Pancreas (tissue), 10 donors: ENCODE measurements at places on chromosomes 13 and 19.

DNA sequence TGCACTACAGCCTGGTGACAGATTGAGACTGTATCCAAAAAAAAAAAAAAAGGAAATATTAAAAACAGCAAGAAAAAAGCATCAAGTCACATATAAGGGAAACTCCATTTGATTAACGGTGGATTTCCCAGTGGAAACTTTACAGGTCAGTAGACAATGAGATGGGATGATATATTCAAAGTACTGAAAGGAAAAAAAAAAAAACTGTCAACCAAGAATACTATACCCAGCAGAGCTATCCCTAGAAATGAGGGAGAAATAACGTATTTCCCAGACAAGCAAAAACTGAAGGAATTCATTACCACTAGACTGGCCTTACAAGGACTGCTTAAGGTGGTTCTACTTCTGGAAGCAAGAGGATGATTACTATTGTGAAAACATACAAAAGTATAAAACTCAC is 87.4 kb downstream of the C1QTNF9 start:
- no peak for DNase-seq

DNA sequence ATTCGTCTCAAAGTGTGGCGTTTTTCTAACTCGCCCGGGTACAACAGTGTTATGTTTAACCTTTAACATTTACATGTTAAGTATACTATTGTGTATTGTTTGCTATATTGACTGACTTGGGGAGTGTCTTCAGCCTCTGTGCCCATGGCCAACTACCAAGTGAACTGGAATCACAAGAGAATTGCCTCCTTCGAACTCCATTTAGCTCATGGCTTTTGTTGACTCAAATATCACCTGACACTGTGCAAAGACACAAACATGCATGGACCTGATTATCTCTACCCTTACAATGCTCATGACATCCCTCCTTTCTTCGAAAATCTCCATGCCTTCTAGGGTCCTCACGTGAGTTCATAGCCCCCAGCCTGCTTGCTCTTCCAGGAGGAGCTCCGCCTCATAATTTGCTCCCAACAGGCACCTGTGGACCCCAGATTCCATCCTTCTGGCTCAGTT is 704 bp downstream of the ZNF814 start:
- no peak for DNase-seq

- DNase-seq = no peak
Measured at GRCh38 chr13:71137101-71137500, 729.9 kb downstream of the DACH1 start.

DNA sequence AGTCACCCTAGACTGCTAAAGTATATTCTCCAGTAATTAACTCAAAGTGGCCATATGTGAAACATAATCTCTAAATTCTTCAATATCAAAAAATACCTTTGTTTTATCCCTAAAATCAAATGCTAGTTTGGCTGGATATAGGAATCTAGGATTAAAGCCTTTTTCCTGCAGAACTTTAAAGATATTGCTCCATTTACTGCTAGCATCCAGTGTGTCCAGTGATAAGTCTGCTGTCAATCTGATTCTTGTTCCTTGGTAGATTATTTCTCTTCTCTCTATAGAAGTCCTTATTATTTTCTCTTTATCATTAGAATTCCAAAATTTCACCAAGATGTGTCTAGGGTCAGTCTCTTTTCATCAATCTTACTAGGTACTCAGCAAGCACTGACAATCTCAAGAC is 384.6 kb downstream of the FGF14 start:
- no peak for DNase-seq

DNA sequence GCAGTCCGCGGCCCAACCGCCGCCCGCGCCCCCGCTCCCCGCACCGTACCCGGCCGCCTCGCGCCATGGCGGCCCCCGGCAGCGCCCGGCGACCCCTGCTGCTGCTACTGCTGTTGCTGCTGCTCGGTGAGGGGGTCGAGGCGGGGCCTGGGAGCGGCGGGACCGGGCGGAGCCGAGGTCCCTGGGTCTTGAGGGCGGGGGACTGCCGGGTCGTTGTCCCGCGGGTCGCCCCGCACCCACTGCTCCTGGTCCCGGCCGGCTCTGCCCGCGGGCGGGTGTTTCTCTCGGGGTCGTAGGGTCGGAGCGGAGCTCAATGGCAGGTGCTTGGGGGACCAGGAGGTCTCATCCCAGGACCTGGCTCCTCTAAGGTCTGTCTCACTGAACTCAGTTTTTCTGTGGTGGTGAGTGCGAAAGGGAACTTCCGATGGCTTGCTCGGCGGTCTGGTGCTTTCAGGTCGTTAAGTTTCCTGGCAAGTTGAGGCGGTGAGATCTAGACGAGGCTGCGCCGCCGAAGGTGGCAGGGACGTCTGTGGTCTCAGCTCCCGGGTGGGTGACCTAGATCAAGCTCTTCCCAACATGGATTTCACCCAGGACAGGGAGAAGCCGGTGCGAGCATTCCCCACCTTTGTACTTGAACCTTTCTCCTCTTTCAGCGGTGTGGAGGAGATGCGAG is 467 bp downstream of the LAMP1 start:
- no peak for DNase-seq

- no peak for DNase-seq
Measured at GRCh38 chr19:35741203-35741515, 1.1 kb downstream of the IGFLR1 start.

GRCh38 chr19:47719047-47719859 is 6.0 kb downstream of the EHD2 start:
- DNase-seq = peak; percentile 89

DNA sequence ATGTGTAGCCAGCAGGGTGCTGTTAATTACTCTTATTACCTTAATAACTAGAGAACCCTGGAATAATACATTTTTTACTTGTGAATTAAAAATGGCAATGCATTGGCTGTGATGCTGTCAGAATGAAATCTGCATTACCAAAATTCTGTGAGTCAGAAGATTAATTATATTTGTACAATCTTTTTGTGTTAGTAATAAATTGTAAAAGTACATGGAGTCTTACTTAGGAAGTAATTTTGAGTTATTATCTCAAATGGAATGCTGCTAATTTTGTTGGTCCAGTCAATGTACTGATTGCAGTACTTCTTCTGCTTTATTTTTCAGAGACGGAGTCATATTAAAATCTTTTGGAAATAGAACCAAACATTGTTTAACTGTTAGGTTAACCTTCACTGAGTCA is 152.0 kb upstream of the SLC10A2 start:
- DNase-seq = no peak

- no peak for DNase-seq
Measured at GRCh38 chr19:13887018-13887436, 10.1 kb downstream of the NANOS3 start.

DNA sequence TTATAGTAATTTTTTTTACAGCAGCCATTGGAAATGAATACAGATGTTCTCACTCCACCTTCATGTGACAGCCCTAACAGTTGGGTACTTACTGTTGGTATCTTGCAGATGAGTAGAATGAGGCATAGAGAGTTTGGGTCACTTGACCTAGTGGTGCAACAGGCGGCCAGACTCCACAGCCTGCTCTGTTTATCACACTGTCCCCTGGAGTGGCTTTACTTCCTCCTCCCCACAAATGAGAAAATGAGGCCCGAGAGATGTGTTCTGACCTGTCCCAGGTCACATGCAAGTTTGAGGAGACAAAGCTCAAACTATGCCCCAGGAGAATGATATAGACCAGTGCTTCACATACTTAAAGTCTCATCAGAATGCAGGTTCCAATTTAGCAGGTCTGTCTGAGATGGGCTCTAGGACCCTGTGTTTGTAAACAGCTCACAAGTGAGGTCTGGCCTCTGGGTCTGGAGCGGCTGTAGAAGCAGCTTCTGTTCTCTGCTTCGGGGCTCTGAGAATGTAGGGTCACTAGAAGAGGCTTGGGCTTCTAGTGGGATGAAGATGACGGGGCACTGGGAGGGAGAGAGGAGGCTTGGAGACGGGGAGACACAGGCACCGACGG is 37.4 kb upstream of the RCBTB2 start:
- DNase-seq = no peak

GRCh38 chr19:2042485-2043250 is 8.4 kb downstream of the MKNK2 start:
- DNase-seq = peak; percentile 90

- DNase-seq = peak; percentile 27
Measured at GRCh38 chr19:11234486-11235075, 4.8 kb upstream of the ANGPTL8 start.

DNA sequence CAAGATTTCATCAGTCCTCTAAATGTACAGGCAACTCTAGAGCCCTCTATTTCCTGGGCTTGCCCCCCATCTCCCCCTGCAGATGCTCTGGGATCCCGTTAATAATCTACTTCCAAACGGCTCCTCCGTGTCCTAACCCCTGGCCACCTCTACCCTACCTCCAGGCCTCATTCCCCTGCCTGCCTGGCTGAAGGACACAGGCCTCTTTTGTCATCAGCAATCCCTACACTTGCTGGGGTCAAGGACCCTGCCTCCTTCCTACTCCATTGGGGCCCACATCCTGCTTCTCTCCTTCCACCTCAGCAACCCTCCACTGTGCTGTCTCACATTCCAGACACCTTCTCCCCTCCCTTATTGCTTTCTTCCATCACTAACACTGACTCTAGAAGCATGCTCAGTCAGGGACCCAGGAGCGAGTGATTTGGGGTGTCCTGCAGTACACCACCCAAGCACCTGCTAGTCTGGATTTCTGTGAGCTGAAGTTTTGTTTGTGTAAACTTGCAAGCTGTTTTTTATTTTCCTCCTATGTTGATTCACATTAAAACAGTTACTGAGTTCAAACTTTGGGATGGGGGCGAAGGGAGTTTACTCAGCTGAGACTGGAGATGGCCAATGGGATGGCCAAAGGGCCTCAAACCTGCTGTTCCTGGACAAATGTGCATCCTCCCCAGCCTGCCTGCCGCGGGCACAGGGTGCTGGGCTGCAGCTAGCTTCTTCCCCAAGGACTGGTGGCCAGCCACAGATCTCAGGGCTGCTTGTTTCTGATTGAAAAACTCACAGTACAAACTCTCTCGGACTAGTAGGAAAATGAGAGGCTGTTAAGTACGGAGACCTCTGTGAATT is 314.7 kb downstream of the FOXO1 start:
- no peak for DNase-seq

- no peak for DNase-seq
Measured at GRCh38 chr13:43331672-43332071, 308.3 kb downstream of the DNAJC15 start.

DNA sequence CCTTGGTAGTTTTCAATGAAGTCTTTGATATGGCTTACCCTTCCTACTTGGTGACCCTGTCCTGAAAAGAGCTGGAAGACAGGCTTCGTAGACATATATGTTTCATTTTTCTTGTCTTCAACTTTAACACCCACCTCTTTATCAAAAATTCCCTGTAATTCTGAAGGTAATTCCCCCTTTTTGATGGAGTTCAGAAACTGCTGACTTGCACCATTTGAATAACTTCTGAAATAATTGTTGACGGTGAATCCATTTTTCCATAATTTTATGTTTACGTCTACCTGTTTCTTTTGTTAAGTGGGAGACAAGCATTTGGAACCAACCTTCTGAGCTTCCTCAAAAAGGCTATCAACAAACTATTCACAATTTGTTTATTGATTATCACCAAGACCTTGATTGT is 14.6 kb upstream of the ZNF177 start:
- DNase-seq = no peak

- DNase-seq = no peak
Measured at GRCh38 chr19:40217934-40218890, at the start of gene TTC9B. Gene TTC9B, minus strand, starts transcription at chr19:40218384. Its CDS starts 3 bp downstream, at chr19:40218381.

- no peak for DNase-seq
Measured at GRCh38 chr19:19321141-19321577, 530 bp downstream of the MAU2 start.

- no peak for DNase-seq
Measured at GRCh38 chr13:112740502-112741131, 50.8 kb downstream of the ATP11A start.

DNA sequence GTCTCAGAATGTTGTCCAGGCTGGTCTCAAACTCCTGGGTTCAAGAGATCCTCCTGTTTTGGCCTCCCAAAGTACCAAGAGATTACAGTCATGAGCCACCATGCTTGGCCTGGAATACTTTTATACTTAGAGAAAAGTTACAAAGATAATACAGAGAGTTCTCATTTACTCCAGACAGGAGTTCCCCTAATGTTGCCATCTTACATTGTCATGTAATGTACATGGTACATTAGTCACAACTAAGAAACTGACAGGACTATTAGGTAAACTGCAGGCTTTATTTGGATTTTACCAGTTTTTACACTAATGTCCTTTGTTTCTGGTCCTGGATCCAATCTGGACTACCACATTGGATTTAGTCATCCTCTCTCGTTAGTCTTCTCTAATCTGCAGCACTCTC is 2.3 kb upstream of the C19orf84 start:
- no peak for DNase-seq
